ENCODE measurements at places on chromosomes 5 and 9. TPM values are rescaled to one million over a fixed set of nuclear protein-coding genes. Genes with fewer than 3 reads are reported as not detected.

Gene CDC37L1
- 15.3 TPM for total RNA-seq

- DNase-seq, result no peak
These were observed 42.7 kb upstream of the FUBP3 start for GRCh38 chr9:130536701-130537107.

DNA sequence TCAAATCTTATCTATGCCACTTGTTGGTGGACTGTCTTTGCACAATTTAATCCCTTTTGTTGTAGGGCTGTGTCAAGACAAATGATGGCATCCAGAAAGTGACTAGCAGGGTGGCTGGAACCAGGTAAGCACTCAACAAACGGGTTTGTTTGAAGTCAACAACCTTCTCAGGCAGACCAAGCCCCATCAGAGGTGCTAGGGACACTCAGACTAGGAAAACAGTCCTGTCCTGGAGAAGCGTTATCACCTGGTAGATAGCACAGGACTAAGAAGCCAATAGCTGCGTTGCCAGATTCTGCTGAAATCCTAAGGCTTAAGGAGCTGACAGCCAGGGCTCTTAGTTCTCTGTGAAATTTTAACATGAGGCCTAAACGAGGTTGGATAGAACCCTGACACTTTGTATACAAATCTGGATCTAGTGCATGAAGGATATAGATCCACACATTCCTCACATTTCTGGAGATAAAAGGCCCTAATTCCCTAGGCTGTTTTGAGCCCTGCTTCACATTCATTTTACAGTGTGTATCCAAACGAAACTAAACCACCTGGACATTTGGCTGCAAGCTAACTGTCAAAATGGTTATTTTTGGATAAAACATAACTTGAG is 179.8 kb downstream of the DCP2 start:
- DNase-seq, result no peak

- DNase-seq, result peak; percentile 35
These were observed 663 bp upstream of the SMIM27 start for GRCh38 chr9:32551276-32552051.

Gene LHX2
- total RNA-seq, result not detected

- DNase-seq, result peak; percentile 72
These were observed 90.6 kb downstream of the LMX1B start for GRCh38 chr9:126704157-126704891.

DNA sequence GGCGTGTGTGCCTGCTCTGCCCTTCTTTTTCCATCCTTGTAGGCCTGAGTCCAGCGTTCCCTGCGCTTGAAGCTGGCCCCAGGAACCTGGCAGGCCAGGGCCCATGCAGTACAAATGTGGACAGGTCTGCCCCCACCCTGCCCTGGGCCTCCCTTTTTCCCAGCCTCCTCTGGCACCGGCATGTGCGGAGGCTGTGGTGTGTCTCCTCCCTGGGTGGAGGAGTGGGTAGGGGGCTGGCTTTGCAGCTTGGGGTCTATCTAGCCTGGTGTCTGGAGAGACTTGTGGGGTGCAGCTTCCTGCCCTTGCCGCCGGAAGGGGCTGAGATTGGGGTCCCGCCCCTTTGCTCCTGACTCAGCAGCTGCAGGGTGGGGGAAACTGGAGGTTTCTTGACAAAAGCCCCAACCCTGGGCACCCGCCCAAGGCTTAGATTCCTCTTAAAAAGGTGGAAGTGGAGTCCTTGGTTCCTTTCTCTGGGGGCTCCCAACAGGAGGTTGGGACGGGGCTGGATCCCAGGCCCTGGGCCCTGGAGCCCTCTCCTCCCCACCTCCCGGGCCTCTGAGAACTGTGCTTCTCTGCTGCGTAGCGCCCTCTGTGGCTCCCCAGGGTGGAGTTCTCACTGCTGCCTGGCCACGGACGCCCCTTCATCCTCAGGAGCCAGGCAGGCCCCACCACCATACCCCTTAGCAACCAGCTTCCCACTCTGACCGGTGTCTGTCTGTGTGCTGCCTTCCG is 18.0 kb downstream of the RXRA start:
- DNase-seq, result no peak

Gene RXRA
- 24.1 TPM for total RNA-seq

DNA sequence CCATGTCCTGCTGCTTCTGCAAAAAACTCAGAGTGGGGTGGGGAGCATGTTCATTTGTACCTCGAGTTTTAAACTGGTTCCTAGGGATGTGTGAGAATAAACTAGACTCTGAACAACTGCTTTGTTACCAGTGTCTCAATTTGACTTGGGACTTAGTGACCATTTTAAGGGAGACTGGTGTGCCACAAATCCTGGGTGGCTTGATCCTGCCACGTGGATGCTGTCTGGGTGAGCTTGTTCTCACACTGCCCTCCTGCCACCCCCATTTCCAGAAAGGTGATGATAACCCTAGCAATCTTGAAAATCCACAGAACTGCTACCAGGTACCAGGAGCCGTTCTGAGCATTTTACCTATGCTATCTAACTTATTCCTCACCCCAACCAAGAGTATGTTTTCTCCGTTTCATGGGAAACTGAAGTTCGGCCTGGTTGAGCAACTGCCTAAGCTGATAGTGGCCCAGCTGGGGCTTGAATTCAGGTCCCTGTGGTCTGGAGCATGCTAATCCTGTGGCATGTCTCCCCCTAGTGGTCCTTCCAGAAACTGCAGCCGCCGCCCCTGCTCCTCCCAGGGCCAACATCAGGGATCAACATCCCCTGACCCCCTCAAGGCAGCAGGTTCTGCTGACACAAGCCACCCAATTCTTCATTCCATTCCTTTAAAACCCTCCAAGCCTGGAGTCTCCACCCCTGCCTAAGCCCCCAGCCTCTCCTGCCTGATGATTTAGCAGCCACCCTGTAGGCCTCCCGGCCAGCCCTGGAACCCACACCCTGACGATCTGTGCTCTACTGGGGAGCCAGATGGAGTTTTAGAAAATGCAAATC is 2.8 kb downstream of the IL3 start:
- no peak for DNase-seq

Gene PDZD2
- total RNA-seq, result 14.5 TPM

Gene CNTFR
- total RNA-seq, result not detected

DNA sequence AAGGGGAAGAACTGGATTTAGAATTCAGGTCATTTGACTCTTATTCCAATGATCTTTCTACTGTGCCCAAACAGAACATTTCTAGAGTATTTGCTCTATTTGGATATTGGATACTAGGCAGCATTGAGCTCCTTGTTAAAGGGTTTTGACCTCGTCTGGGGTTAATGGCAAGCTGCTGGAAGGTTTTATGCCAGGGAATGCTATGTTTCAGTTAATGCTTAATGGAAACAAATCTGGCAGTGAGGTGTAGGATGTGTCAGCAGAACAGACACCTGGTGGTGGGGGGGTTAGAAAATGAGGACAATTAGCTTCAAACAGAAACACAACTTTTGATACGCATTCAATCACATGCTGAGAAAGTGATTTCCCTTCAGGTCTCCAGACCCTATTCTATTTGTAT is 51.5 kb downstream of the AGXT2 start:
- DNase-seq, result no peak

- DNase-seq, result no peak
These were observed 23.3 kb downstream of the ZDHHC11B start for GRCh38 chr5:761059-761771.

GRCh38 chr5:59051951-59052350 is 469.1 kb downstream of the RAB3C start:
- no peak for DNase-seq

DNA sequence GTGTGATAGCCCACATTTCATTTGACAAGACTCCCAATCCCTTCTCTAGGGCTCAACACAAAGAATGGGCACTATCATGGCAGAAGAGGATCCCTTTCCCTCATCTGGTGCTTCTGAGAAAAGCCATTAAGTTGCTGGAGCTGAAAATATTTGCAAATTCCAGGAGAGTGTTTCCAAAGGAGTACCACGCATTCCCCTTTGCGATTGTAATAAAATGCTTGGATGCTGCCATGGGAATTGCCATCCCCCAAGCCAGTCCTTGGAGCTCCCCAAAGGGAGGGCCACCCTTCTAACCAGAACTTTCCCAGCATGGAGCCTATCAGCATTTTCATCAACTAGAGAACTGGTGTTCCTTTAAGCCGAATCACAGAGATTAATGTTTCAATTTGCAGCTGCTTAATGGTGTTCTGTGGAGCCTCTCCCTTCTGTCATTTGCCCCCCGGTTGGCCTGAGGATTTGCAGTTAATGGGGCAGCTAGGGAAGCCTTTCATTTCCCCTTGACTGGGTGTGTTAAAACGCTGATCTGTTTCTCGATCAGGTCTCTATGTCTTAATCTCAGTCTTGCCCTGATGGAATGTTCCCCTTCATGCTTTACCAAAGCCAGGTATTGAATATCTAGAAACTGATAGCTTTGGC is 133.0 kb downstream of the ENC1 start:
- DNase-seq, result no peak

Gene FASTKD3
- 13.2 TPM for total RNA-seq

DNA sequence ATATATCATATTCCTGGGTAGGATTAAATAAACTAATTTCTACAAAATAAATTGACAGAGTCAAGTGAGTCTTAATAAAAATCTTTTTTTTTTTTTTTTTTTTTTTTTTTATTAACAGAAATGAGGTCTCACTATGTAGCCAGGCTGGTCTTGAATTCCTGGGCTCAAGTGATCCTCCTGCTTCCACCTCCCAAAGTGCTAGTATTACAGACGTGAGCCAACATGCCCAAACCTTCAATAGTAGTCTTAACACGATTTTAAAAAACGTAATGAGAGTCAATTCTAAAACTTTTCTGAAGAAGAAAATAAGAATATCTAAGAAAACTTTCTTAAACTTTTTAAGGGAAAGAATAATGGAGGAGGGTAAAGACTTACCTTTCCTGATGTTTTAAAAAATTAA is 84.2 kb downstream of the YIPF5 start:
- peak; percentile 69 for DNase-seq

Data from foreskin keratinocyte (primary cell).